Frontal cortex (tissue), 4 donors: ENCODE measurements at places on chromosomes 4 and X.

DNA sequence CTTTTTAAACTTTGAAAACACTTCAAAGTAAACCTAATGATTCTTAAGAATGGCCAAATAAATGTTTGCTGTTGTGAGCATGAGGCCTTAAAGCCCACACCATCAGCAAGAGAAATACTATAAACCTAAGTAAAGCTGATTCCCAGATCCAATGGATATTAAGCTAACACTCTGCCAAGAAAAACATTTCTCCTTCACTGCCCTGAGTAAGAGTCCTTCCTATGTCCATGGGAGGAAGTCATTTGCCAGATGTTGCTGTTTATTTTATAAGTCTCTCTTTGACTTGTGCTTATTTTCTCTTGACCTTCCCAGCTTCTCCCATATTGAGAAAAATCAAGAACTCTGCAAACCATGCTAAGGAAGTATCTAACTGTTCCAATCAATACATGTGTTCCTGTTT lies 154.3 kb upstream of the EDNRA start:
- DNase-seq: no peak

- DNase-seq: no peak
Measured at GRCh38 chr4:174273930-174274329, 9.5 kb downstream of the FBXO8 start.

DNA sequence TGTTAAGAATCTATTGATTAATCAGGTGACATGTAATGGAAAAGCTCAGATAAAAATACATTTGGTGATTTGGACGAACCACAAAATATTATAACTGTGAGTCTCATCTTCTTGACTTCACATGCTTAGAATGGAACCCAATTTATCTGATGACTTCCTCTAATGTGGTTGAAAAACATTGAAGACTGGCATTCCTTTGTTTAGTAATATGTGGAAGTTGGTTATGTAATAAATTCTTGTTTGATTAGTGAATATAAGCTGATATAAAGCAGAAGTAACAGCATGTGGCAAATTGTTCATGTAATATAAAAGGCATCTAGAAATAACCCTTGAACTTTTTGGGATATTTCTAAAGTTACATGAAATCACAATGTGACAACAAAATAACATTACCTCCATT lies 9.7 kb downstream of the GIMD1 start:
- DNase-seq: no peak

GRCh38 chrX:9164086-9164485 lies 130.2 kb upstream of the FAM9B start:
- DNase-seq: no peak

- no peak for DNase-seq
Measured at GRCh38 chr4:79317711-79318110, 8.2 kb downstream of the NAA11 start.

DNA sequence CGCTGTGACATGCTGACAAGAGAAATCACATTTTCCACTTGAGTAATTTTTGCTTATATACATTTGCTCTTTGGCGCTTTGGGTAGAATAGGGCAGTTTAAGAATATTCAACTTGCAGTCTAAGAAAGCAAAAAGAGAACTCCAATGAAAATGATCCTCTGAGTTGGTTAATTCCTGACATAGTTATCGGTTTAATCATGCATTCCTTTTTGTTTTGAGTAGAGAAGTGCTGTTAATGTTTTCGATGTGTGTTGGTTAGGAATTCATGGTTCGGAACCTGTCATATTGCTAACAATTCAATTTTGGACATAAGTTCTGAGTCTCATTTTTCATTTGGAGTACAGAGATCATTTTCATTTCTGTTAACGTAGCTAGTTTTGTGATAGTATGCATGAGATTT lies 700.6 kb upstream of the PITX2 start:
- no peak for DNase-seq

DNA sequence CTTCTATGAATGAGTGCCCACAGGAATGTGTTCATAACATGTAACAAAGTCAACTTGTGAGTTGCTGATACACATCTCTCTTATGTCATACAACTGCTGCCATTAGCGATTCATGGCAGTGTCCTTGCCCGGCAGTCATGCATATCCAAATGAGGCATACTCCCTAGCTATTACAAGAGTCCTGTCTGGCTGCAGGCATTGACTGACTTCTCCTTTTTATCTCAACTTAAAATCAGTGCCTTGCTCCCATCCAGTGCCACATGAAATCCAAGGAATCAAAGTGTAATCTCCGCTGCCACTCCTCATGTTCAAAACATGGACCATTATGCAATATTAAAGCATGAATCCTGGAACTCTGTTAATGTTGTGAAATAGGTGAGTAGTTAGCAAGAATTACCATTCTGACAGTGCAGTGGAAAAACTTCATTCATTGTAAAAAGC lies 348.9 kb upstream of the FTHL17 start:
- DNase-seq: no peak

- DNase-seq: no peak
Measured at GRCh38 chr4:88962396-88962795, 94.6 kb downstream of the FAM13A start.

DNA sequence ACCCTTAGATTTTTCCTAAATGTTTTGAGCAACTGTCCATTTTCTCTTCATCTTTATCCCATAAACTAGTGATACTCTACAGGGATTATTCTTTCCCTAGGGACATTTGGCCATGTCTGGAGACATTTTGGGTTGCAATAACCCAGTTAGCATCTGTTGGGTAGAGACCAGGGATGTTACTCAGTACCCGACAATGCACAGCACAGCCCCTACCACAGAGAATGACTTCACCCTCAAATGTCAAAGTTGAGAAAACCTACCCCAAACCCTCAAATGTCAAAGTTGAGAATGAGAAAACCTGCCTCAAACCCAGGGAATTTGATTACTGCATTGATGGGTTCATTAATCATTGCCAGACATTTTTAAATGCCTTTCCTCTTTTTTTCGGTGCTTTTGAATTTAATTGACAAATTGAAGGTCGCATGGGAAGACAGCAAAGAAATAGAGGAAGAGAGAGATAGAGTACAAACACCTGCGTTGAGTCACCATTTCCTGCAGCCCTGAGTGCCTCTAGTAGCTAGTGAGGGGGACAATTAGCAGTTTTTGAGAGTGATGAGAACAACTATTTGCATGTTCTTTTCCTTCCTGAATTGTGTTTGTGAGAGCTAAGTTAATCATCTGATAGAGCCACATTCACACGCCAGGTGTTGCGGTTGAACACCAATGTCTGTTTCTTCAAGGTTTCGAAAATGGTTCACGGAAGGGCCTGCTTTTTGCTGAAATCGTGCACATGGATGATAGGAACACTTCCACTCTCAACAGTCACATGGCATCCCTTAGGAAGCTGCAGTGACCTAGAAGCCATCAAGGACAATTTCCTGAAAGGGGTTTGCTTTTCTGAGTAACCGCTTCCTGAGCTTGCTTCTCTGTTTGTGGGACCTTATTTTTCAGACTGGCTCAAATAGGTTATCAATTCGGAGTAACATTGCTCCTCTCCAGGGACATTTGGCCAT lies 203.9 kb upstream of the VCX3A start:
- no peak for DNase-seq
